ENCODE measurements at places on chromosomes 5 and 9. TPM values are rescaled to one million over a fixed set of nuclear protein-coding genes. Genes with fewer than 3 reads are reported as not detected.
A peak's percentile ranks its signal among the peaks of the same experiment; 100 is the strongest.

DNA sequence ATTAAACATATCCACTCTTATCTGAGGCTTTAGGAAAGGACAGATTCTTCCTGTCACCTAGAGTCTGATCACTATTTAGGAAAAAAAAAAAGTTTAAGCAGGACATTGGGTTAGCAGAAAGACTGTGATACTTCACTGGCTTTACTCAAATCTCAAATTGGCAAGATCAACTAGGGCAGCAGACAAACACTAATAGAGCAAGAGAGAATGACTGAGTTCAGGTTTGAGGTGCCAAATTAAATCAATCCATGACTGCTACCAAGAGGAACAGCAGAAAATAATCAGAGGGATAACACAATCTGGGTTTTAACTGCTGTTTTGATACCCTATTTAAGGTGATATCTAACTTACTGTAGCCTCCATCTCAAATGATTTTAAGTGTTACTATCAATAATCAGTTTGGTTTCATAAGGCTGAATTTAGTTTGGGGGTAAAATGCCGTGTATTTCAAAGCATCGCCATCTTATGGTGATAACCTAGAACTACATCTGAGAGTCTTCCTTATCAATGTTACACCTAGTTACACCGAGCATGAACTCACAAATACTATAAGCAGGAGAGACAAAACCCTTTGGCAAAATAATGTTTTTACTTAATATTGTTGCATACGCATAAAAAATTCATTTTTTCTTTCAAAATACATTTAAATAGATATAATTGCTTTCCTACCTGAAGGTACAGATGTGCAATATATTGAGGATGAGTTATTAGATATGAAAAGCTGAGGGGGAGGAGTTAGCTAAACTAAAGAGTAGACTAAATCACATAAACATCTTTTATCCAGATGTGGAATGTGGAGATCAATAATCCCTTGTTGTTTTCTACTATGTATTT, 286.4 kb upstream of the CDH12 start:
- no peaks in the 10 kb centered on the region for H3K4me1 ChIP-seq
- H3K27me3 ChIP-seq = no peaks in the 10 kb centered on the region
- H3K36me3 ChIP-seq = no peaks in the 10 kb centered on the region
- no peak overlapping the region for H3K27ac ChIP-seq
- DNase-seq = no peak

- no peaks in the 10 kb centered on the region for H3K36me3 ChIP-seq
- DNase-seq = peak; percentile 81
- H3K4me1 ChIP-seq = peaks cover 35% of the 10 kb centered on the region
- H3K27me3 ChIP-seq = peaks cover 15% of the 10 kb centered on the region
- peak within 1 kb of the TSS; percentile 93 for H3K4me3 ChIP-seq
These were observed at the start of gene BRD3 for GRCh38 chr9:134067904-134068743. BRD3 (minus strand) TSS chr9:134068026; CDS start chr9:134053477, 14,549 bp downstream.

DNA sequence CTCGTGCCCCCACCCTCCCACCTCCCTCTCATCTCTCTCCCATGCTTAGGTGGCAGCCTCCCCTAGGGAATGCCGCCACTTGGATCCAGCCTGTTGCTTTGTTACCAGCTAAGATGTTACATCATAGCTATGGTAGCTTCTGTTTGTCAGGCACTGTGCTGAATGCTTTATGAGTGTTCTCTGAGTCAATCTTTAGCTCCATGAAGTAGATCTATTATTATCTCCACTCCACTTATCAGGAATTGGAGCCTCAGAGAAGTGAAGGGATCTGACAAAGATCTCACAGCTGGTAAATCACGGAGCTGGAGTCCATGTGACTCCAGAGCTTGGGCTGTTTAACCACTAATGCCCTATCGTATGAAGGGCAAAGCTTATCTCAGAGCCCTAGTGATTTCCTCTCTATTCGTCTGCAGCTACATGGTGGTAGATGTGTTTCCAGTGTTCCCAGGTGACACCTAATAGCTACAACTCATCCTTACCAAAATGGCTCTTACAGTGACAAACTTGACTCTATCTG, 54.1 kb downstream of the GARNL3 start:
- H3K4me1 ChIP-seq = no peaks in the 10 kb centered on the region
- H3K27ac ChIP-seq = no peak overlapping the region
- peaks cover 20% of the 10 kb centered on the region for H3K27me3 ChIP-seq
- no peak overlapping the region for H3K4me3 ChIP-seq
- DNase-seq = no peak
- no peaks in the 10 kb centered on the region for H3K36me3 ChIP-seq

PCDHA9 gene
- total RNA-seq = not detected

CCDC192 gene
- not detected for total RNA-seq

HMCN2 gene
- not detected for total RNA-seq

Measured in activated CD4-positive, alpha-beta T cell treated with anti-CD3 and anti-CD28 coated beads, Interleukin-2, amount 10 ng/mL, durations not matched to agents 7 days and 5 days (primary cell).